ENCODE measurements at places on chromosomes 2 and 18.

- peak; percentile 60 for DNase-seq
These were observed 9.4 kb upstream of the GBX2 start for GRCh38 chr2:236177604-236177966.

DNA sequence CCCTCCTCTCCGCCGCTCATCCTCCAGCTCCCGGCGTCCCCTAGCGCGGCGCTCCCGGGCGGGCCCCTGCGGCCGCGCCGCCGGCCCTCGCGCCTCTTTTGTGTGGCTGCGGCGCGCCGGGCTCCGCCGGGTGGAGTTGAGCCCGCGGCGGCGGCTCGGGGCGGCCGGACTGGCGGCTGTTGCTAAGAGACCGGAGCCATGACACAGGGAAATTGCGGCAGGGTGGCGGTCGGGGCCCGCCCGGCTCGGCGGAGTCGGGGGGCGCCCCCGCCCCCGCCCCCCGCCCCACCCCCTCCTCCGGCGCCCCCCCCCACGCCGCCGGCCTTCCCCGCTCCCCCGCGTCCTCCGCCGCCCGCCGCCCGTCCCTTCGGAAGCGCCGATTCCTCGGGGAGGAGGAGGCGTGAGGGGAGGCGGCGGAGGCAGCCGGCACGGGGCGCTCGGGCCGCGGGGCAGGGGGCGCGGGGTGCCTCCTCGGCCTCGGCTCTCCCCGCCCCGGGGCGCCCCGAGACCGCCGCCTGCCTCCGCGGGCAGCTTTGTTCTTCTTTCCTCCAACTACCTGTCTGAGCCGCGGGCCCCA lies at the start of gene TMEM200C:
Gene TMEM200C, minus strand, starts transcription at position 224 of the 577 bp plus-strand sequence. CDS start 3,459 bp downstream, outside the sequence.
- DNase-seq = no peak

- DNase-seq = peak; percentile 45
These were observed 1.8 kb upstream of the ID2 start for GRCh38 chr2:8679827-8680731.

DNA sequence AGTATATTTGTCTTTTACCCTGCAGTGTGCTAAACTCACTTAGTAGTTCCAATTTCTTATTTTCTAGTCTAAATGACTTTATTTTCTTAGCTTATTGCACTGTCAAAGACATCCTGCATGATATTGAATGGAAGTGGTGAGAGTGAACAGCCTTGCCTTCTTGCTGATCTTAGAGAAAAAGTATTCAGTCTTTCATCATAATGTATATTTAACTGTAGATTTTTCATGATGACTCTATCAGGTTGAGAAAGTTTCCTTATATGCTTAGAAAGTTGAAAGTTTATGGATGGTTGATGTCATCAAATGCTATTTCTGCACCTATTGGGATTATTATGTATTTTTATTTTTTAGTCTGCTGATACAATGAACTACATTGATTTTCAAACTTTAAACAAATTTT lies 21.3 kb upstream of the COL3A1 start:
- DNase-seq = no peak

DNA sequence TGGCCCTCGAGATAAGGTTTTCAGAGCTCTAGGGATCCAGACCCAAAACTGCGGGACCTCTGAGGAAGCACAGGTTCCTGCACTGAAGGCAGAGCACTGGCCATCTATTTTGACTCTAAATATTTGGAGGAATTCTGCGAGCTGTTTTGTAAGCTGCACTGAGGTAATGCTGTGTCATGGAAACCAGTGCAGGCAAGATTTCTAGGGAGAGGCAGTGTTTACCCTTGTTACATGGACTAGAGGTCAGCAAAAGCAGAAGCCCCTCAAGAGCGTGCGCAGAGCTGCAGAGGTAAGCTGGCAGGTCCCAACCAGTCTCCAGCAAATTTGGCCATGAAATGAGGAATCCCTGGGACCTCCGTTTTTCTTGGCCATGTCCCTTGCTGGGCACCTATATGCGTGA lies 137.3 kb downstream of the RNF152 start:
- no peak for DNase-seq

DNA sequence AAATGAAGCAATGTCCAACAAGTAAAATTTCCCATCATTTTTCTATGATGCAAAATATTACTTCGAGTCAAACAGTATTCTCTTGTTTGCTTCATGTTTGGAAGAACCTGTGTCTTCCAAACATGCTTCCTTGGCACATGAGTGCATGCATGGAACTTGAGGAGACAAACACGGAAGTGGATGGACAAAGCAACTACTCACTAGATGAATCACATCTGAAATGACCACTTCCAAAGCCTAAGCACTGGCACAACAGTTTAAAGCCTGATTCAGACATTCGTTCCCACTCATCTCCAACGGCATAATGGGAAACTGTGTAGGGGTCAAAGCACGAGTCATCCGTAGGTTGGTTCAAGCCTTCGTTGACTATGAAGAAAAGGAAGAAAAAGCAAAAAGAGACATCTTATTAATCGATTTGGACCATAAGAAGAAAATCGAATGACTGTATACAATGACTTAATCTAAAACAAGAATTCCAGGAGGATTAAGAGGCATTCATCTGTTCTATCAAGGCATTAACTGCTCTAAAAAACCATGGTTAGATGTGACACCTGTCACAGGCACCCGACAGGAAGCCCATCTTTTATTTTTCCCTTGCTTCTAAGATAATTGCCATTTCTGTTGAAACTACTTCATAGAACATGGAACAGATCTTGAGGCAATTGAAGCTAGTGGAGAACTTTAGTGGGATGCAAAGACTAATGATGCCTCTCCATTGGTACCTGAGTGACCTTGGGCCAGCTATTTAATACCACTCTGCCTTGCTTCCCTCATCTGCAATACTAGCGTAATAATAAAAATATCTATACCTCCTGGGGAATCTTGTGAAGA lies 56.0 kb downstream of the ATIC start:
- peak; percentile 43 for DNase-seq

GRCh38 chr2:28901202-28901601 lies 6.7 kb downstream of the WDR43 start:
- DNase-seq = no peak

DNA sequence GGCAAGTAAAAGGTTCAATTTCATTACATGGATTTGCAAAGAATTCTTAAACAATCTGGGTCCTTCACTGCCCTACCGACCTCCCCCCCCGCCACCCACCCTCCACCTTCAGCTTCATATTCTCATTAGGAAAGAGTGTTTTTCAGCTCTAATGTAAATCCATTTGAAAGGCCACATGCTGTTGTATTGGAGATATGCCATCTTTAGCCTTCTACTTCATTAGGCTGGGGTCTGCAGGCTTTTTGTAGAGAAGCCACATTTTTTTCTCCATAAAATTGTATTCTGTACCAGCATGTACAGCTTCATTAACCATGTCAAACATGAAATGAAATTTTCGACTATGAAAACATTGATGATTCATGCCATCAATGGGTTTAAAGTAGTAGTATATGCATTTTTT lies 42.8 kb upstream of the THUMPD2 start:
- no peak for DNase-seq

DNA sequence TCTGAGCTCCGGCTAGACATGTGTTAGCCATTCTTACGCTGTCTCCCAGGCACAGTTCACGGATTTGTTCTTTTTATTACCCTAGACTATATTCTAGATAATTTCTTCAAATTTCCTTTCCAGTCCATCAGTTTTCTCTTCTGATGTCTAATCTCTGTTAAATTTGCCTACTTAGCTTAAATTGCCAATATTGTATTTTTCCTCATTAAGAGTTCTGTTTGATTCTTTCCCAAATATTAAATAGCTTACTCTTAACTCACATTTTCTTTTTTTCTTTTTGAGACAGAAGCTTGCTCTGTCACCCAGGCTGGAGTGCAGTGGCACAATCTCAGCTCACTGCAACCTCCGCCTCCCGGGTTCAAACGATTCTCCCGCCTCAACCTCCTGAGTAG lies 21.2 kb downstream of the CROCC2 start:
- DNase-seq = no peak

Data from AG20443 (cell line).